ENCODE measurements at places on chromosomes 6 and 20. TPM values are rescaled to one million over a fixed set of nuclear protein-coding genes. Genes with fewer than 3 reads are reported as not detected.

- no peak for DNase-seq
These were observed 102.8 kb downstream of the MTFR2 start for GRCh38 chr6:136147342-136147741.

DNA sequence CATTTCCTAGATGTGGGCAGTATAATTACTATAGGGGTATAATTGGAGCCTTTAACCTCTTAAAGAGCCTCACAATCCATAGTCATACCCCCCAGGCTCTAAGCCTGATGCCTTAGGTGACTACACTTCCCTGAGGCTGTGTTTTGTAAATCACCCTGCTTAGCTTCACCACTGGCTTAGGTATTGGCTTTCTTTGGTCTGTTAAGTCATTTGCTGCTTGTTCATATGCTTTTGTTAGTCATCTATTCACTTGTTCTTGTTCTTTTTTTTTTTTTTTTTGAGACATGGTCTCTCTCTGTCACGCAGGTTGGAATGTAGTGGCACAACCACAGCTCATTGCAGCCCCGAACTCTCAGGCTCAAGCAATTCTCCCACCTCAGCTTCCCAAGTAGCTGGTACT, 26.7 kb downstream of the KAT14 start:
- DNase-seq: no peak

The KPNA5 gene
- total RNA-seq: 9.0 TPM

The ANGPT4 gene
- not detected for total RNA-seq

The GSTA3 gene
- not detected for total RNA-seq

The ZNF337 gene
- 11.2 TPM for total RNA-seq

GRCh38 chr6:25142506-25142905, 136.7 kb upstream of the CARMIL1 start:
- no peak for DNase-seq

The BPI gene
- total RNA-seq: not detected

The METTL24 gene
- total RNA-seq: 0.27 TPM

DNA sequence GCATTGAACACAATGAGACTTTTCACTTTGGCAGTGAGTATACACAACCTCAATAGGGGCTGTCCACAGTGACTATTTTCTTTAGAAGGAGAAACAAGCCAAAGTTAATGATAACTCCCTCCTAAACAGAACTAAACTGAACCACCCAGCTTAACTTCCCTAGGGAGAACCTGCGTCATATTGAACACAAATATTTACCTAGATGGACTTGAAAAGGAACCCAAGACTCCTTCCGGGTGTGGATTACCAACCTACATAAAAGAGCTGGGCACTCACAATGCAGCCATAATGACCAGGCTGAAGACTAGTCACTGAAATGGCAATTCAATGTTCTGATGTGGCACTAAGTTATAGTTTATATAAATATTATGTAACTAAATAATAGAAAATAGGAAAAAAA, 160.6 kb downstream of the IBTK start:
- no peak for DNase-seq

The IFNGR1 gene
- total RNA-seq: 22.1 TPM

- no peak for DNase-seq
These were observed 234.5 kb downstream of the LY86 start for GRCh38 chr6:6823030-6823429.

DNA sequence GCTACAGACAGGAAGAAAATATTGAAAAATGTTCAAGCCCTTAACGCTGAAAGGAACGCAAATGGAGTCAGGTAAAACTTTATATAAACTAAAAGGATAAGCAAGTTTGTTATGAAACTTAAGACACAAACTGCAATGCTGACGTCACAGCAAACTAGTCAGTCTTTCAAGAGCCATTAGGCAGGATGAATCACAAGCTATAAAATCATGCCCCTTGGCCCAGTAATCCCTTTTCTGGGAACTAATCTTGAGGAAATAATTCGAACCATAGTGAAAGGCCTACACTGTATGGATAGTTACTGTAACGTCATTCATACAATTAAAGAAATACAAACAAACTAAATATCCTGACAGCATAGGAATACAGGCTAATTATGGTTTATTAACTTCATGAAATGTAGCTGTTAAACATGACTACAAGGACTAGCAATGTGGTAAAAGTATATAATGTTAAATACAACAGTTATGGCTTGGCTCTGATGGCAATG, 42.7 kb upstream of the HINT3 start:
- no peak for DNase-seq

DNA sequence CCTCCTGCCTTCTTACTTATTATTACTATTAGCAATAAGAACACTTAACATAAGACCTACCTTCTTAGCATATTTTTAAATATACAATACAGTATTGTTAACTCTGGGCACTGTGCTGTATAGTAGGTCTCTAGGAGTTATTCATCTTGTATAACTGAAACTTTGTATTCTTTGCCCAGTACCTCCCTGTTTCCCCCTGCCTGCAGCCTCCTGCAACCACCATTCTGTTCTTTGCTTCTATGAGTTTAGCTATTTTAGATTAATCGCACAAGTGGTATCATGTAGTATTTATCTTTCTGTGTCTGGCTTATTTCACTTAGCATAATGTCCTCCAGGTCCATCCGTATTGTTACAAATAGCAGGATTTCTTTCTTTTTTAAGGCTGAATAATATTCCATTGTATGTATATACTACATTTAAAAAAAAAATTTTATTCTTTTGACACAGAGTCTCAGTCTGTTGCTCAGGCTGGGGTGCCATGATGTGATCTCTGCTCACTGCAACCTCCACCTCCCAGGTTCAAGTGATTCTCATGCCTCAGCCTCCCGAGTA, 4.4 kb downstream of the C6orf89 start:
- no peak for DNase-seq

DNA sequence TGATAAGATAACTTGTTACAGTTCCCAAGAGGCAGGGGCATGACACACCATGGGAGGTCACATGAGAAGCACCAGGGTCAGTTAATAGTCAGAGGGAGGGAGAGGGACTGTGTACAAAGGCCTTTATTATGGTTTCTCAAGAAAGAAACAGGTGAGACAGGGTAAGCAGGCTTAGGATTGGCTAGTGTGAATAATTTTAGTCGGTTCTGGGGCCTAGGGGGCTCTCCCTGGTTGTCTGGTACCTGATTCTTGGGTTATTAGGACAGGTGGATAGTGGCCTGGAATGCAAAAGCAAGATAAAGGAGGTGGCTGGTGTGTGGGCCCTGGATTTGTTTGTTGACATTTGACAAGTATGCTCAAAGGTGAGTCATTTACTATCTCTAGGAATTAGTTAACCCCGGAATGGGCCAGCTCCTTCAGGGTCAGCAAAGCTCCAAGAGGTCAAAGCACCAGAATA, 49.4 kb upstream of the MCUR1 start:
- no peak for DNase-seq

DNA sequence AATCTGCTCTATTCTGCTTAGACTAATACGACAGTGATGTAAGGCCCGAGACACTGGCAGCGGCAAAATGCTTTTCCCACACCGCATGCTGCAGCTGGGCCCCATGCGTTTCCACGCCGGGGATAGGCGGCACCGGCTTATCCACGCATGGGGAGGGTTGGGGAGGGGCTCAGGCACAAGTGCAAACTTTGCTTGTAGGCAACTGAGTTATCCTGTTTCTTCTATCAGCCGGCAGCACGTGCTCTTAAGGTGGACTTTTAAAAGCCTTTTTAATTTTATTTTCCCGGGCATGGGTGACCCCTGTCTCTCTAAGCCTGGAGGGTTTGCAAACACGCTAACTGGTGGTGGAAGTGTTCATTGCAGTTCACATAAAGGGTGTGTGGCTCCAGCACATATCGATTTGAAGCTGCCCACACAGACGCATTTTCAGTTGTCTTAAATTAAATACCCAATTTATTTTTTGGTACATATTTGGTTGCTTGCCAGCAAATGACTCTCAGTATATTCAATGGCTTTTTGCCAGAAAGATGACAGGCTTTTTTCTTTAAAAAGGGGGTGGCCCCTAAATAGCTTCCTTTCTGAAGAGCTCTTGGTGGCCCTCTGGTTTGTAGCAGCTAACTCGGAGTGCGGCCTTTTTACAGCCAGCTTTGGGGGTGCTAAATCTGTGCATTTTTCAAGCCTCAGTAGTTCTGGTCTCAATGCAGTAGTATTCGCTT, 561.8 kb upstream of the AGPAT4 start:
- no peak for DNase-seq

All from activated naive CD8-positive, alpha-beta T cell treated with anti-CD3 and anti-CD28 coated beads for 36 hours (primary cell).